ENCODE measurements at places on chromosomes 16 and 17. TPM values are rescaled to one million over a fixed set of nuclear protein-coding genes. Genes with fewer than 3 reads are reported as not detected.

- peak; percentile 73 for DNase-seq
These were observed 14.6 kb downstream of the ATP5PD start for GRCh38 chr17:75031972-75032719.

Gene PRR29
- total RNA-seq = 0.22 TPM

DNA sequence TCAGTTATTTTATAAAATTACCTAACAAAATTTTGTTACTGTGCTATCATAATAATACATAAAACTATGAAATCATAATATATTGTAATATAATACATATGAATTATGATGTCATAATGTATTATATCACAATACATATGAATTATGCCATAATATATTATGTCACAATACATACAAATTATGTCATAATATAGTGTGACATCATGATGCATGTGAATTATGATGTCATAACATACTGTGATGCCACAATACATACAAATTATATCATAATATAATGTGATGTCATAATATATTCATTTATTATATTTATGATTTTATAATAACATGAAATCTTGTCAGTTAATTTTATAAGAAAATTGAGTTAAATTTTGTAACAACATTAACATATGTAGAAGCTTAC, 2021.6 kb downstream of the TP53TG3F start:
- no peak for DNase-seq

Gene HS3ST6
- 0.31 TPM for total RNA-seq

Gene PRSS33
- total RNA-seq = not detected

GRCh38 chr17:3894911-3895343, 2.1 kb upstream of the CAMKK1 start:
- peak; percentile 81 for DNase-seq
